ENCODE measurements at places on chromosomes 5 and 9.

DNA sequence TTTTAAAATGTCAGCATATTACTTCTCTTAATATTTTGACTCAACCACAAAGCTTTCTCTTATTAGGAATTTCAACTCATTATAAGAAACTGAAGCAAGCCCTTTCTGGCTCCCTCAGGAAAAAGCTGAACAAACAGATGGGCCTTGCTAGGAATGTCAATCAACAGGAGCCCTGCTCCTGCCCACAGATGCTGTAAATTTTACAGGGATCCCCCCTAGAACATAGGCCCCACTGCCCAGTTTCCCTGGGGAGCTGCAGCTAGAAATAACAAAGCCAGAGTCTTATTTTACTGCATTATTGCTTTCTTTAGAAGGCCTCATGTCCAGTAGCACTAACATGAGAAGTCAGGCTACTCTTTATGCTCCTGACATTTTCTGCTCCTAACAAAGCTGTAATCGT is 103.8 kb downstream of the PCSK1 start:
- DNase-seq: no peak

DNA sequence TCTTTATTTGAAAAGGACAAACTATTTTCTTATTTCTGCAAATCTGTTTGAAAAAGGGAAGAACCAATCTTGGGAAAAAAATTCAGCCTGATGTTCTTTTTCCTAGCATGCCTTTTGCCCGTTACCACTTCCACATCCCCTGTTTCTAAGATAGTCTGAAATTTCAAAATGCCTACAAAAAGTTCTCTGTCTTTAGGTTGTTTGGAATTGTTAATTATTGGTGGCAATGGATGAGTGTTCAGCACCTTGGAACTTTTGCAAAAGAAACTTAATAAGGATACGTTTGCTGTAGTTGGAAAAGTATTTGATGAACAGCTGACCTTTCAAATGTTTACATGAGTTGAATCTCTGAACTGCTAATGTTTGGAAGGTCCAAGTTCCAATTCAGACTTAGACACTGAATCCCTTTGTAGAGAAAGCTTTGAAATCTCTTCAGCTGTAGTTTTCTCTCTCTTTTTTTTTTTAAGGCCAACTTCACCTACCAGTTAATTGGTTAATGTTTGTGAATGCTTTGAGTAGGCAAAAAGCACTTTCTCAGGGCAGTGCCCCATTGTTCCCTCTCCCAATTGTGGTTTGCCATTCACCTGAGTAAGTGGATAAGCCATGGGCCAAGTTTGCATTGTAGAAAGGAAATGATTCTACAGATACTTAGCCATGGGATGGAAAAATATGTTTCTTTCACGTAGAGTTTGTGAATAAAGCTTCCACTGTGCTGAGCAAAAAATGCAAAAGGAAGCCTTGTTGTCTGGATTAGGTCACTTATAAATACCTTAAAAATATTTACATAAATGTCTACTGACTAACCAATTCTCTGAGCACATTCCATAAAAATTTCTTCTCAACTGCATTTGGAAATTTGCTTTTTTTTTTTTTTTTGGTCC is 156.4 kb upstream of the ELL2 start:
- DNase-seq: no peak

- no peak for DNase-seq
Observed at GRCh38 chr9:17936365-17936764, 357.5 kb downstream of the SH3GL2 start.

- no peak for DNase-seq
Observed at GRCh38 chr5:103357636-103358035, 99.1 kb downstream of the MACIR start.

DNA sequence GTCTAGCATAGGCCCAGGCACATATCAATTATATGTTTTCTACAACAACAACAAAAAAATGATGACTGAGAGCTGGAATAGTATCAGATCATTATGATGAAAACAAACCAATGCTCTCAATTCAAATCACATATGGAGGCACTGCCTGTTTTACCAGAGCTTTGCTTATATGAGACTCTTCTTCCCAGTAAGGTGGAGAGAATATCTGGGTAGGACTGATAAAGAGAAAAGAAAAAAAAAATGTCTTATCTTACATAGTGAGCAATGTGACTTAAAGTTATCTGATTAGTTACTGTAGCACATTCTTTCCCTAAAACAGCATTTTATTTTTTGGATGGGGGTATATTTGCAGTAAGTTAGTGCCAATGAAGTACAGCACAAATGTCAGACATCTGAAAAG is 154.8 kb downstream of the RAB3C start:
- DNase-seq: no peak

DNA sequence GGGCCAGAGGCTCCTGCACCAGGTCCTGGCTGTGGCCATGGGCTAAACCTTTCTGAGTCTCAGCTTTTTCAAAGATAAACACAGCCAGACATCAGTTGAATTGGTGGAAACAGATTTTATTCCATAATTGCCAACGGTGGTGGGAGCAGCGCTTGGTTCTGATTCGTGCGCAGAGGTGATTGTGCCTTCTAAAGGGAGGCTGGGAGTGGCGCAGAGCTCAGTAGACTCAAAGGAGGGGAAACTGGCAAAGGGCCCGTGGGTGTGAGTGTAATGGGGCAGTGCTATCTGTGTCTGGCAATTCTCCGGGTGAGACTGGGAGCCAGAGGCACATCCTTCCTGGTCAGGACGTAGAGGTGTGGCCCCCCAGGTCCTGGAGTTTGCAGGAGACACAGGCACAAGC is 169.4 kb upstream of the PPP1R26 start:
- DNase-seq: no peak
